ENCODE measurements at places on chromosomes 11 and 22.

GRCh38 chr22:39094717-39095389 lies 2.2 kb upstream of the APOBEC3H start:
- no peak for DNase-seq

DNA sequence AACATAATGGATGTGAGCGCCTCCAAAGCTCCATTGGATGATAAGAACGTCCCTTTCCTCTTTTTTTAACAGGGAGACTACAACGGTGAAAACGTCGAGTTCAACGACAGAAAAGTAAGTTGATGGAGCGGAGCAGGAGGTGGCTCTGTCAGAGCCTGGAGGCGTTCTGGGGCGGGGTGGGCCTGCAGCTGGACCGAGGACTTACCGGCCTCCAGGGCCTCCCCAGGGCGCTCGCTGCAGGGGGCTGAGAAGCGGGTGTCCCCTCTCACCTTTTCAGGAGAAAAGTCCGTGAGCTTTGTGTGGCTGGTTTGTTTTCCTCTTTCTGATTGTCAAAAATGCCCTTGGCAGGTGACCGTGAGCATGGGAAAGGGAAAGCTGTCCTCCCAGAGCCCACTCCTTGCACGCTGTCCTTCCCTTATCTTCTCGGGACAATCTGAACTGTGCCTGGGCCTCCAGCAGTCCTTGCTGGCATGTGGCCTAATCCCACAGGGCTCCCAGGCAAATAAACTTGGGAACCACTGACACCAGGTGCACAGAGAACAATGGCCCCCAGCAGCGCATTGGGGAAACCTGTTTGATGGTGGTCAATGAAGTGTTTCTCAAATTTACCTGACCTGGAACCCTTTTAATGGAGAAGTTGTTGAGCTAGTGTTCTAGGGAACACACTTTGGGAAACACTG lies 38.4 kb downstream of the ANO1 start:
- DNase-seq, result no peak

- DNase-seq, result no peak
These were observed 8.9 kb downstream of the APOBEC3A start for GRCh38 chr22:38966380-38966702.

- no peak for DNase-seq
These were observed 54.6 kb downstream of the SLC36A4 start for GRCh38 chr11:93143186-93143585.

GRCh38 chr11:92046103-92046502 lies 178.5 kb upstream of the FAT3 start:
- no peak for DNase-seq

DNA sequence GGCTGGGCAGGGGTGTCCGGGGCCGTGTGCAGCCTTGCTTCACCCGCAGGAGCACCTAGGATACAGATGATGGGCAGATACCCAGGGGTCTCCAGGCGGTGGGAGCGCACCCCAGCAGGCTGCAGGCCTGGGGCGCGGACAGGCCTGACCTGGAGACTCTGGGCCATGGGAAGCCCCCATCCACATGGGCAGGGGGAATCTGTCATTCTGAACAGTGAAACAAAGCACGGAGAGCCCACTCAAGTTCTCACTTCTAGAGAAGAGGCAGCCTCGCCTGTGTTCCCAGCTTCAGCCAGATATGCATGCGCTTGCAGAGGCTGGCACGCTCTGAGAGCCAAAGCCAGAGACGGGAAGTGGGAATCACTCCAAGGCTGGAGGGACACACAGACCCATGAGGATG lies 333.1 kb downstream of the BRD1 start:
- no peak for DNase-seq

Data from SK-N-MC (cell line).